Activated naive CD8-positive, alpha-beta T cell treated with anti-CD3 and anti-CD28 coated beads, Interleukin-2, amount 50 U/mL, for 24 hours (primary cell): ENCODE measurements at places on chromosomes 2 and 18.

DNA sequence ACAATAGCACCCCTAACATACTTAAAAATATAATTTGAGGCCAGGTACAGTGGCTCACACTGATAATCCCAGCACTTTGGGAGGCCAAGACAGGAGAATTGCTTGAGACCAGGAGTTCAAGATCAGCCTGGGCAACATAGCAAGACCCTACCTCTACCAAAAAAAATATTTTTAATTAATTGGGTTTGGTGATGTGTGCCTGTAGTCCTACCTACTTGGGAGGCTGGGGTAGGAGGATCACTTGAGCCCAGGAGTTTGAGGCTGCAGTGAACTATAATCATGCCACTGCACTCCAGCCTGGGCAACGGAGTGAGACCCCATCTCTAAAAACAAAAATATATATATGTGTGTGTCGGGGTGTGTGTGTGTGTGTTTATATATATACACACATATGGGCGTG is 91.3 kb downstream of the MEMO1 start:
- no peak for DNase-seq

DNA sequence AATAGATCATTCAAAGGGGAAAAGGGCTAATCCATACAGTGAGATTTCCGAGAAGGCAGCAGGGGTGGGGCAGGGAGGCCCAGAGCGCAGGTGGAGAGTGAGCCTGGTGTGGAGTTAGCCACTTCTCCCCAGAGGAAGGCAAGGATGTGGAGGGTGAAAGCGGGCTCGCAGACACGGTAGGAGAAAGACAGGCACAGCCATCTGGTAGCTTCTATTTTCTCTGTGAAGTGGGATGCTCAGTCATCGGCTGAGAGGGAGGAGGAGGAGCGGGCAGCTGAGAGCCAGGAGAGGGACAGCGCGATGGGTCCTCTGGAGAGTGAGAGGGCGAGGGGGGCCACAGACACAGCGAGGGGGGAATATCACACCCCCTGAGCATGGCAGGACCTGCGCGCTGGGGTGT is 153.3 kb upstream of the NDUFV2 start:
- no peak for DNase-seq

DNA sequence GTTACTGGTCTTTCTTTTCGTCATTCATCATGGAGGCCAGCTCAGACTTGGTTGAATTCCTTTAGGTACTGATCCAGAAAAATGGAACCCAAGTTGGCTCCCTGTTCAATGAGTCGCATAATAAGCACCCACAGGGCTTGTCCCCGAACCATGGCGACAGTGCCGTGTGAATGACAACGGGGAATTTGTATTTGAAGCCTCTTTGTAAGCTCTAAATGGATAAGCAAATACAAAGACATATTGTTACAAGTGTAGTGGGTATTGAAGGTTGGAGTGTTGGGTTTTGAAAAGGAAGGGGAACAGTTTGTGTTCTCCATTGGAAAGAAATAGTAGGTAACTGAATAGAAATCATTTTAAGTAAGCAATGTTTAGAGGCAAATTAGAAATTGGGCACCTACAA is 288.9 kb downstream of the SLC4A3 start:
- DNase-seq: no peak

DNA sequence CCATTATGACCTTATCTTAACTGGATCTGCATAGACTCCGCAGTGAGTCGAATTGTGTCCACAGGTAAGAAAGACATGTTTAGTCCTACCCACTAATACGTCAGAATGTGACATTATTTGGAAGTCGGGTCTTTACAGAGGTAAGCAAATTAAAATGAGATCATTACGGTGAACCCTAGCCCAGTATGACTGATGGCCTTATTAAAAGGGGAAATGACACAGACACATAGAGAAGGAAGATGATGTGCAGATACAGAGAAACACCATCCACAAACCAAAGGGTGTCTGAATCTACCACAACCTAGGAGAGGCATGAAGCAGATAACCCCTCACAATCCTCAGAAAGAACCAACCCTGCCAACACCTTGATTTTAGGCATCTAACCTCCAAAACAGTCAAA is 135.6 kb downstream of the GALNT1 start:
- DNase-seq: no peak

- DNase-seq: no peak
Observed at GRCh38 chr2:104793966-104794365, 59.9 kb upstream of the POU3F3 start.

GRCh38 chr2:70328921-70329561 is 27.2 kb upstream of the FAM136A start:
- DNase-seq: no peak

DNA sequence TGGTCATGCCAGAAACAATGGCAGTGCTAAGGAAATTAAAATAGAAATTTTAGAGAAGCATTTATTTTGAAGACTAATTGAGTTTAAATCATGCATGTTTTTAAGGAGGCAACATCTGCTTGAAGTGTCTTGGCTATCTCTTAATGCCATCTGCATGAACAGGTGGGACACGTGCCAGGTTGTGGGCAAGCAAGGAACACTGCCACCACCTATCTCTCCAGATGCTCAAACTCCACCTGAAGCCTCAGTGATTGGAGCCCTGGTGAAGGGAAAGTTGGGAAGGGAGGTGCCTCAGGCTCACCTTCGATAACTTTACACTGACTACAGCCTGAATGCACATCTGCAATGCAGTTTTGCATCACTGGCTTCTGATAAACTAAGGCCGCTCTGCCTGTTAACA is 91.5 kb downstream of the TPGS2 start:
- DNase-seq: no peak

GRCh38 chr2:160206436-160206835 is 6.4 kb upstream of the ITGB6 start:
- no peak for DNase-seq

DNA sequence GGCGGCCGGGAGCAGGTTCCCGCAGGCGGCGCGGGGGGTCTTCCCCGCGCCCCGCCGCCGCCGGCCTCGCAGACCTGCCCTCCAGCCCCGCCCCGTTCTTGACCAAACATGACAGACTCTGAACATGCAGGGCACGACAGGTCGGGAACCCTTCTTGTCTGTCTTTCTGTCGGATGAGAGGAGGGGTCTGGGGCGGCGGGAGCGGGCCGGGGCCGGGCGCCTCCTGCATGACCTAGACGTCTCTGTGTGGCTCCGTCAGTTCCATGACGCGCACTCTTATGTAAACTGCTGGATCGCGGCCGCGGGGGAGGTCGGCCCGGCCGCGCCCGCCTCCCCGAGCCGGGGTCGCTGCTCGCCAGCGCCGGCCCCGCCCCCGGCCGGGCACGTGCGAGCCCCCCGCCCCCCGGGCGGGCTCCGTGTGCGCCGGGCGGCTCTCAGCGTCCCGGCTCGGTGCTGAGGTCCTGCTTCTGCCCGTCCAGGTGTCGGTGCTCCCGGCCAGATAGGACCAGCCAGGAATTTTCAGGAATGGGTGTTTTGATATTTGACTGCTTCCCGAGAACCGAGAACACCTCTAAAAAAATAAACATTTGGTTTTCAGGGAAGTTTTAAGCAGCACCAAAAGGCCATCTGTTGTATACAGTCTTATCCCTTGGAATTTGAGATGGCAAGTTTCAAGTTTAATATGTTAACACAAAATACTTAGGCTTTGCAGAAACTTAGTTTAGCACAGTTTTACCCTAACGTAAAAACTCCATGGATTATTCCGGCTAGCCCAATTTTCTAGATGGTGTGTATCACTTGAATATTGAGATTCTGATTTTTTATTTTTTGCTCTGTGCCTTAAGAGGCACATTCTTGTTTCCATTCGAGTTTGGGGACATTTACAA is 733 bp downstream of the ZC3H6 start:
- peak; percentile 82 for DNase-seq

GRCh38 chr18:48875314-48875941 is 75.3 kb downstream of the SMAD7 start:
- DNase-seq: no peak

GRCh38 chr18:57299931-57300330 is 52.4 kb upstream of the ST8SIA3 start:
- DNase-seq: no peak

GRCh38 chr2:212791569-212791968 is 253.0 kb upstream of the ERBB4 start:
- DNase-seq: no peak

- no peak for DNase-seq
Observed at GRCh38 chr2:156182132-156182531, 150.4 kb downstream of the NR4A2 start.

GRCh38 chr2:3059141-3059925 is 318.3 kb downstream of the EIPR1 start:
- no peak for DNase-seq

- no peak for DNase-seq
Observed at GRCh38 chr2:97974471-97974870, 21.3 kb downstream of the TMEM131 start.

- DNase-seq: no peak
Observed at GRCh38 chr2:12774395-12774727, 57.6 kb downstream of the TRIB2 start.

- DNase-seq: peak; percentile 38
Observed at GRCh38 chr2:127226520-127227263, 6.6 kb upstream of the CYP27C1 start.

- DNase-seq: no peak
Observed at GRCh38 chr18:62418258-62418657, 93.1 kb downstream of the TNFRSF11A start.

GRCh38 chr2:56508662-56509061 is 324.9 kb downstream of the CCDC85A start:
- DNase-seq: no peak

DNA sequence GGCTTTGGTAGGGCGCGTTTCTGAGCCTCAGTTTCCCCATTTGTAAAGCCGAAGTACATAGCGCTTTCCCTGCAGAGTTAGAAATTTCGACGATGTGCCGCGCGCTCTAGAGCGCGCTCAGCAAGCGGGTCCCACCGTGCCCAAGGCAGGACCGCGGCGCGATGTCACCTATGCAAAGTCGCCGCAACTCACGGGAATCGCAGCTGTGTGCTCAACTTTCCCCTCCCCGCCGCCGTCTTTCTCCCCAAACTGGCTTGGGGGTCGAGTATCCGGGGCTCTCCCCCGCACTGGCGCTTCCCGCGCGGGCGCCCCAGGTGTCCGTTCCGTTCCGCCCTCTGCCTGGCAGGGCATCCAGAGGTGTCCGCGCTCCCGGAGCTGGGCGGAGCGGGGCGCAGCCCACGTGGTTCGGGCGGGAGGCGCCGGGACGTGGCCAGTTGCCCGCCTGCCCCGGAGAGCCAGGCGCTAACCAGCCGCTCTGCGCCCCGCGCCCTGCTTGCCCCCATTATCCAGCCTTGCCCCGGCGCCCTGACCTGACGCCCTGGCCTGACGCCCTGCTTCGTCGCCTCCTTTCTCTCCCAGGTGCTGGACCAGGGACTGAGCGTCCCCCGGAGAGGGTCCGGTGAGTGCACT is at the start of gene MLPH:
Gene MLPH (plus strand): TSS at position 433 of the 630 bp plus-strand sequence. CDS start 6,176 bp downstream, outside the sequence.
- no peak for DNase-seq

- DNase-seq: peak; percentile 36
Observed at GRCh38 chr2:54629914-54630857, 93.3 kb upstream of the EML6 start.

DNA sequence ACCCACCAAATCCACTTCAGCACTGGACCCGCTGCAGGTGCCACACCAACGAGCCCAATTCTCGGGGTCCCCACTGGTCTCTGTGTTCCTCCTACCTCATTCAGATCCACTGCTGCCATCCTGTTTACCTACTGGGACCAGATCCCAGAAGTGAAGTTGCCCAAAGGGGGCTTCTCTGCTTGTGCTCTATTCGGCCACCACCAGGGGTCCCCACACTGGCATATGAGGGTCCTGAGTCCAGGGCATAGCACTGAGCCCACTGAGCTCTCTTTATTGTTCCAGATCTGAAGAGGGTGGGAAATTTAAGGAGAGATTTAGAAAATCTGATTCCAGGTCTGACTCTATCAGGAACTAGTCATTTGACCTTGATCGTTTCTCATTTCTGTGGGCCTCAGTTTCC is 2.4 kb downstream of the GPR45 start:
- no peak for DNase-seq

GRCh38 chr2:48197618-48198017 is 291.3 kb upstream of the FBXO11 start:
- DNase-seq: no peak

DNA sequence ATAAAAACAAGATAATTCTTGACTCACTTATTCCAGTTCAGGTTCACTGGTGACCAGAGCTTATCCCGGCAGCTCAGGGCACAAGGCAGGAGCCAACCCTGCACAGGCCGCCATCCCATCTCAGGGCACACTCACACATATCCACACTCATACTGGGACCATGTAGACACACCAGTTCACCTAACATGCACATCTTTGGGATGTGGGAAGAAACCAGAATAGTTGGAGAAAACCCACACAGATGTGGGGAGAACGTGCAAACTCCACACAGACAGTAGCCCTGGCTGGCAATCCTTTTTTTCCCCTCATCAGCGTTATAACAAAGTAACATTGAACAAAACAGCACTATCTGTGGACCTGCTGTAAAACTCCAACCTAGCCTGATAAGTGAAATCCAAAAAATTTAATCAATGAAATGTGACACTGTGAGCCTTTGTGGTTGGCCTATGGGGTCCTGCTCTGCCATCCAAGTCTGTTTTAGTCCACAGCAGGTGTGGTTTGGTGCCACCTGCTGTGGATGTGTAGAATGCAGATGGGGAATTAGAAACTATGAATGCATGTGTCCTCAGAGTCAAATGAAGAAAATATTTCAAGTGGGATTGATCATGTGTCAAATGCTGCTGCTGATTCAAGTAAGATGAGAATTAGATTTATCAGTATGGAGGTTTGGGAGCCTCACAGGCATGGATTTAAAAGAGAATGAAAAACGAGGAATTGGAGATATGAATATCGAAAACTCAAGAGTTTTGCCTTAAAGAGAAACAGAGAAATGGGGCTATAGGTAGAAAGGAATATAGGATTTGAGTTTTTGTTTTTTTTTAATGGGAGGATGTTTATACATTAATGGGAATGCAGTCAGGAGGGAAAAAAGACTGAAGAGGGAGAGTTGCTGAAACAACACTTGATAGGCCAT is 47.0 kb downstream of the UGP2 start:
- peak; percentile 47 for DNase-seq

DNA sequence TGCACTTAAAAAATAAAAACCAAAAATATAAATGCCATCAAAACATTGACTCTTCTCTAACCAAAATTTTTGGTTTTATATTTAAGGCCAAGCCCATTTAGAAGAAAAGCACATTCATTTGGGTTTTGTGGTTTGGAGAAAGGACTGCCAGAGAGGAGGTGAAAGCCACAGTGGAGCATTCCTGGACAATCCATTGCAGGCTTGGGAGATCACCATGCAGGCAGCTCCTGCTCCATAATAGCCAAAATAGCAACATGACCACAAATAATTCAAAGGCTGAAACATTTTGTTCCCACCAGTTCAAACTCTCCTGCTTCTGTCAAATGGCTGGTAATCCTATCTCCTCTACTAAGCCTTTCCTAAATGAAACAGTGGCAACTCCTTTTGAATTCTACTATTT is 73.5 kb downstream of the GALNT3 start:
- no peak for DNase-seq

GRCh38 chr18:5395860-5396448 is 100.4 kb upstream of the ZBTB14 start:
- DNase-seq: no peak
